ENCODE measurements at places on chromosomes 6 and 20.

DNA sequence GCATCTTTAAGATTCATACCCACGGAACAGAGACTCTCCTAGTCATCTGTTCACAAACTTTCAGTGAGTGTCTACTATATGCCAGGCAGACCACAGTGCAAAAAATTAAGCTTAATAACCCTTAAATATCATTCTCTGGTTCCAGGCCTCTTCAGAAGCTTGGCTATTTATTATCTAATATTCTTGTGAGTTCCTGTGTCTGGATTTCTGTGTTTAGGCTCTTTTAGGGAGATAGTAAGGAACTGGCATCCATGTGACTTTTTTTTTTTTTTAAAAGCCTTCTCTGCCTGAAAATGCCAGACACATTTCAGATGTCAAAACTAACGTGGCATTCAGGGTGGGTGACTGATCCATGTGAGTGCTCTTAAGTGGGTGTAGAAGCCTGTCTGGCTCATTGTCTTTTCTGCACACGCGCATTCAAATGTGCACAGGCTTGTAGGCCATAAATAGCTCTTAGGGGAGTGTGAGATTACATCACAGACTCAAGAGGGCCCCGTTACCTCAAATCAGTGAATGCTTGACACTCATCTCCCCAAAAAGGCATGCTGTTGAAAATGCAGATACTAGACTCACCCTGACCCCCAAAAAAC lies 141.9 kb downstream of the GMPR start:
- no peak for DNase-seq

DNA sequence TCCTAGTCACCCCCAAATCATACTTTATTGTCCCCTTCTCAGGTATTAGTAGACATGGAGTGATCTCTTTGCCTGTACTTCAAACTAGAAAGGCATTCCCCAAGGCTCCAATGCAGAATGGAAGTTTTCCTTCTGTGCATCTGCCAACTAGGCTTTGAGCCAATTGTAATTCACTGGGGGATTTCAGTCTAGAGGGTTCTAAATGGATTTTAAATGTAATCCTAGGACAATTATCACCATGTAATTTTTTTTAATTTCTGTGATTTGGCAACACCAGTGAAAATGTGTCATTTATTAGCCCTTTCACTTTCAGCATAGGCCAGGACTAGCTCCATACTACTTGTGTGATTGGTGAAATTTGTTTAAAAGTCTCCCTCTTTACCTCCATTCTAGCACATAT lies 557.6 kb upstream of the MARCKS start:
- DNase-seq = no peak

DNA sequence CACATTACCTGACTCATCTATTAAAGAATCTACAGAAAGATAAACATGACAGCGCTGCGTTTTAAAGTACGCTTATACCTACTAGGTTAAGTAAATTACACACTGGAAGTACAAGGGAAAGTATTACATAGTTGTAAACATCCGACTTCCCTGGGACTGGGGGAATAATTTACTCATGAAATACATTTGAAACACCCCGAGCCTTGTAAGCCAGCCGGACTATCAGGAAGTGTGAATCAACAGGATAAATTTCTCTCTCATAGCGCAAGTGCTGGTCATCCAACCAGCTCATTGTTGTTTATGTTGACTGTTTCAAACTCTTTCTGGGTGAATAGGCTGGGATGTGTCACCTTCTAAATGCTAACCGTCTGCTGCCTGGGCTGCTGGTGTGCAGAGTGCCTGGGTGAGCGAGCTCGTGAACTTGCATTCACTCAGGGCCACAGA lies 4.9 kb downstream of the BMP6 start:
- DNase-seq = no peak

GRCh38 chr6:118514689-118515088 lies 33.4 kb upstream of the PLN start:
- DNase-seq = no peak

DNA sequence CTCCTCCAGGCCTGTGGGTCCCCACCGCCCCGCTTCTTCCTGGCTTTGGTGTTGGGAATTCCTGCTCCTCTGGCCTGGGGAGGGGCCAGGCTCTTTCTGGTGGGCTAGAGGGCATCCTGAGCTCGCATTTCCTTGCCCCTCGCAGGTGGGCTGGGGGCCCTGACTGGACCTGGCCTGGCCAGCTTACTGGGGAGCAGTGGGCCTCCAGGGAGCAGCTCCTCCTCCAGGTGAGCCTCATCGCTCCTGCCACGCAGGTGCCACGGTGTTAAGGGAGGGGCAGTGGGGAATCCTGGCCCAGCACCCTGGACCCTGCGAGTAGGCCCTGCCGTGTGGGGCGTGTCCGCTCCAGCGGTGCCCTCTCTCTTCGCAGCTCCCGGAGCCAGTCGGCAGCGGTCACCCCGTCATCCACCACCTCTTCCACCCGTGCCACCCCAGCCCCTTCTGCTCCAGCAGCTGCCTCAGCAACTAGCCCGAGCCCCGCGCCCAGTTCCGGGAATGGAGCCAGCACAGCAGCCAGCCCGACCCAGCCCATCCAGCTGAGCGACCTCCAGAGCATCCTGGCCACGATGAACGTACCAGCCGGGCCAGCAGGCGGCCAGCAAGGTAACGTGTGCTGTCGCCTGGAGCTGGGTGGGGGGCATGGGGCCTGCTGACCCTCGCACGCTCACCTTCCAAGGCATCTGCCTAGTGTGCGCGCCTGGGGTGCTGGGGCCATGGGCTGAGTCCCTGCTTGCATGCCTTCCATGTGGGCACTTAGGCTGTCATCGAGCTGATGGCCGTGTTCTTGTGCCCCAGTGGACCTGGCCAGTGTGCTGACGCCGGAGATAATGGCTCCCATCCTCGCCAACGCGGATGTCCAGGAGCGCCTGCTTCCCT lies 4.7 kb downstream of the ADRM1 start:
- DNase-seq = no peak

- no peak for DNase-seq
Observed at GRCh38 chr6:20678831-20679352, 144.6 kb downstream of the CDKAL1 start.

GRCh38 chr6:12911427-12911826 lies 194.9 kb downstream of the PHACTR1 start:
- no peak for DNase-seq

GRCh38 chr20:33299111-33299603 lies 16.1 kb downstream of the BPIFB1 start:
- peak; percentile 88 for DNase-seq

- no peak for DNase-seq
Observed at GRCh38 chr6:11586536-11586935, 49.0 kb downstream of the TMEM170B start.

GRCh38 chr6:23510778-23511510 lies 615.1 kb upstream of the NRSN1 start:
- no peak for DNase-seq

- peak; percentile 84 for DNase-seq
Observed at GRCh38 chr6:36340618-36341454, 4.1 kb upstream of the BNIP5 start.

DNA sequence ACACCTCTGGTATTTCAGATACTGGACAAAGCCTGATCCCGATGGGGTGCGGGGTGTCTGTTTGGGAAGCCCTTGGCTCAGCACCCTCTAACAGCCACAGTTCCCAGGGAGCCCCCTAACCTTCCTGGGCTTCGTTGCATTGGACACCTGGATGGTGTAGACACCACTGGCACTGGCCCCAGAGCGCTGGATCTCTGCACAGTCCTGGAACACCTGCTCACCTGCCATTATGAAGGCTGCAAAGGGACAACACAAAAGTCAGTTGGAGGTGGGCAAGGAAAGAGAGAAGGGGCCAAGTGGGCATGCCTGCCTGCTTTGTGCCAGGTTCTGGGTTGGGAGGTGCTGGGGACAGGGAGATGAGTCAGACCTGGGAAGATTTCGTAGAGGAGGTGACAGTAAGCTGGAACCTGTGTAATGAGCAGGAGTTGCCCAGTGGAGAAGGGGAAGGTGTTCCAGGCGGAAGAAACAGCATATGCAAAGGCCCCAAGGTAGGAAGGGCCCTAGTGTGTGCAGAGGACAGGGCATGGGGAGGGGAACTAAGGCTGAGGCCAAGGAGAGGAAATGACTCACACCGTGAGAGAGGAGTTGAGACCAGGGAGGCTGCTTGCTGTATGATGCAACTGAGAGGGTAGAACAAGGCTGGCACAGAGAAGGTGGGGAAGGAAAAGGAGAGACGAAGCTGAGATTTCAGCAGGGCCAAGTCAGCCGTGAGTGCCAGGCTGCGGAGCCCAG lies 34.9 kb downstream of the ANGPT4 start:
- DNase-seq = no peak
